ENCODE measurements at places on chromosomes 13 and 19.

DNA sequence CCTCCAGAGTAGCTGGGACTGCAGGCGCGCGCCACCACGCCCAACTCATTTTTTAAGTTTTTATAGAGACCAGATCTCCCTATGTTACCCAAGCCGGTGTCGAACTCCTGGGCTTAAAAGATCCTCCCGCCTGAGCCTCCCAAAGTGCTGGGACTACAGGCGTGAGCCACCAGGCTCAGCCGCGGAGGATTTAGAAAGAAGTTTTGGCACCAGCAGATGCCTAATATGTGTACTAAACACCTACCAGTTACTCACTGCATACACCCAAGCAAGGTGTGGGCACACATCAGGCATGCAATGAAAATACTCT, 464 bp upstream of the ZFP14 start:
- DNase-seq, result no peak

- DNase-seq, result no peak
Measured at GRCh38 chr13:41017817-41018601, 1.1 kb downstream of the ELF1 start.

- no peak for DNase-seq
Measured at GRCh38 chr13:29500386-29500785, 95.1 kb downstream of the SLC7A1 start.

- DNase-seq, result no peak
Measured at GRCh38 chr19:17829855-17830566, 8.7 kb upstream of the INSL3 start.

GRCh38 chr19:22935151-22935550, 67.8 kb downstream of the ZNF728 start:
- DNase-seq, result no peak

DNA sequence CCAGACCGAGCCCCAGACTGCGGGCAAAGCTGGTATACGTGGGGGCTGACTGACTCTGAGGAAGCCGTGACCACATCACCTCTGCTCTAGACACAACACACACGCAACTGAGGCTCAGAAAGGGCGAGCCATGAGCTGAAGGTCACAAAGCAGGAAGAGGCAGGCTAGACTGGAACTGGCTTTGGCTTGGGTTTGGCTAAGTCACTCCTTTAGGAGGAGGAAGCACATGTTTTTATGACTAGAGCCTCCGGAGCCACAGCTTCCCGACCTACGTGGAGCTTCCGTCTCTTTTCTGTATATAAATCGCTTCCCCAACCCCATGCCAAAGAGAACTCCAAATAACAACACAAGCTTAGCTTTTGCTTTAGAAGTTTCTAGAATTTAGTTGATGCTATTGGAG, 48.0 kb downstream of the RFX2 start:
- no peak for DNase-seq

GRCh38 chr13:102236341-102236740, 165.5 kb downstream of the FGF14 start:
- DNase-seq, result no peak

GRCh38 chr19:8363803-8364771, at the start of gene ANGPTL4:
Gene ANGPTL4, plus strand, starts transcription at chr19:8364155. Its CDS starts 167 bp downstream, at chr19:8364322.
- no peak for DNase-seq

- peak; percentile 47 for DNase-seq
Measured at GRCh38 chr19:2059422-2060201, 8.6 kb upstream of the MKNK2 start.

GRCh38 chr13:45838171-45838745, 13.3 kb downstream of the SIAH3 start:
- DNase-seq, result no peak

GRCh38 chr19:2251106-2252054, 2.3 kb downstream of the AMH start:
- no peak for DNase-seq

DNA sequence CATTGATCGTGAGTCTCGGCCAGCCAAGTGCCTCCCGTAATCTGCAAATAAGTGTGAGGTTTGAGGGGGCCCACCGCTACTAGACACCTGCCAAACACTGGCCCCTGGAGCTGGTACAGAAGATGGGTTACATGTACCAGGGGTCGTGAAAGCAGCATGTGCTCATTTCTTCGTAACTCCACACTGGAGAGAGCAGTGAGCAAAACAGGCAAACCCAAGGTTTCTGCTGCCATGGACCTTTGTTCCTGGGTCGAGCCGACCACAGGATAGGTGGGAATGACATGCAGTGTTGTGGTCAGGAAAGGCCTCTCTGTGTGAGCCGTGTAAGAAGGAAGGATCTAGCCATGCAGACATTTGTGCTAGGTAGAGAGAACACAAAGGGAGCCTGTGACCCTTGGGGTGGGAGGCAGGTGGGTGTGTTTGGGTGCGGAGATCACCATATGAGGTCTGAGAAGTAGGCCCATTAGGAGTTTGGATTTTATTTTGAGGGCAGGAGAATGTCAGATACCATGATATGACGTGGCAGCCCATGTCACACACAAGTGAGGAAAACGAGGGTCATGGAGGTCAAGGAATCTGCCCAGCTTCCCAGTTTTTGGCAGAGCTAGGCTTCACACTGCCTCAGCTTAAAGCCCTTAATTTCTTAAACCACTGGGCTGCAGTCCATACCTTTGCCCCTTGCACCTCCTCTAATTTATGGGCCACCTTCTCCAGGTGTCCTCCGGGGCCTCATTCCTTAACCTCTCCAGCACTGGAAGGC, 919 bp downstream of the GTF3A start:
- DNase-seq, result no peak

DNA sequence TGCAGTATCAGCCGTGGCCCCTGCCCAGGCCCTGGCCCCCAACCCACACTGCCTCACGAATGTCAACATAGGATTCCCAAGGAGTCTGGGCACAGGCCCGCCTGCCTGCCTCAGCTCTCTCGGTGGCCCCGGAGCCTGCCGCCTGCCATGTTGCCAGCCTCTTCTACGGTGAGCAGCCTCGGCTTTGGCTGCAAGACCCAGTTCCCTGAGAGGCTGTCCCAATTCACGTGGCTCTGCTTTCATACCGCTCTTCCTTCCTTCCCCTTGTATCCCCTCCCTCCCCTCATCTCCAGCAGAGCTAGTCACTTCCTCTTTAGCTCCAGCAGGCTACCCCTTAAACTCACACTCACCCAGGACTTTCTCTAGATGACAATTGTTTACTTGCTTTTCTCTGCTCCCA, 42.7 kb downstream of the SERP2 start:
- no peak for DNase-seq

GRCh38 chr13:71785361-71785760, 81.6 kb downstream of the DACH1 start:
- DNase-seq, result no peak

DNA sequence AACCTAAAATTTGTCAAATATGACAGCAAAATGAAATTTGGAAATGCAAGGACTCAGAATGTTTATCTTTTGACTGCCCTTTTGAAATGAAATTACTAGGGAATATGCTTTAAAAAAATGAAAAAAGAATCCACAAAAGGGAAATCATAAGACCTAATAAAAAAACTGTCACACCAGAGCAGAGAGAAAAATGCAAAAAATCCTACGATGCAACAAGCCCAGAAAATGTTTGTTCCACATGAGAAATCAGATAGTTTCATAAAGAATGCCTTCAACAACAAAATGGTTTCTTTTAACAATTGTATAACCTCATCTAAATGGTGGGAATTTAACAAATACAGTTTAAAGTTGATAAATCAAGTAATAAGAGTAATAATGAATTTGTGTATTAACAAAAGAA, 8.0 kb downstream of the LPAR6 start:
- DNase-seq, result no peak

DNA sequence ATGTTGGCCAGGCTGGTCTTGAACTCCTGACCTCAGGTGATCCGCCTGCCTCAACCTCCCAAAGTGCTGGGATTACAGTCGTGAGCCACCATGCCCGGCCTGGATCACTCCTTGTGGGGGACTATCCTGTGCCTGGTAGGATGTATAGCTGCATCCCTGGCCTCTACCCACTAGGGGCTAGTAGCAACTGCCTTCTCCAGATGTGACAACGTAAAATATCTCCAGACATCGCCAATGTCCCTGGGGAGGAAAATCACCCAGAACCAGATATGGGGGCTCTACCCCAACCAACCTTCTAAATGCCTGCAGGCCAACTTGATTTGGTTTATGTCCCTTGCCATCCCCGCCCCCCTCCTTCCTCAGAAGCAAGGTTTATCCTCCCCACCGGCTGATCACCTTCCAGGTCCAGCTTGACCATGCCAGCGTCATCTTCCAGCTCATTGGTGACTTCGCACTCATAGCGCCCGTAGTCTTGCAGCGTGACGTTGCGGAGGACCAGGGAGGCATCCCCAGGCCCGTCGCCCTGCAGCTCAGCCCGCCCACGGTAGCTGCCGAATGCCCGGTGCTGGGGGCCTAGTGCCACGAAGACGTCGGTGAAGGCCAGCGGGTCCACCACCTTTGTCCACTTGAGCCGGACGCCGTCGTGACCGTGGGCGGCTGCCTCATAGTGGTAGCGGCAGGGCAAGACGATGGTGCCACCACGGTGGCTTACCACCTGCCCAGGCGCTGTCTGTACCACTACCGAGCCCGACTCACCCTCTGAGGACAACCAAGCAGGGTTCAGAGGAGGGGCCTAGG, 12.5 kb downstream of the TM6SF2 start:
- DNase-seq, result no peak

- no peak for DNase-seq
Measured at GRCh38 chr13:78598966-78599644, 4.2 kb downstream of the POU4F1 start.
